ENCODE measurements at places on chromosomes 13 and 19.

DNA sequence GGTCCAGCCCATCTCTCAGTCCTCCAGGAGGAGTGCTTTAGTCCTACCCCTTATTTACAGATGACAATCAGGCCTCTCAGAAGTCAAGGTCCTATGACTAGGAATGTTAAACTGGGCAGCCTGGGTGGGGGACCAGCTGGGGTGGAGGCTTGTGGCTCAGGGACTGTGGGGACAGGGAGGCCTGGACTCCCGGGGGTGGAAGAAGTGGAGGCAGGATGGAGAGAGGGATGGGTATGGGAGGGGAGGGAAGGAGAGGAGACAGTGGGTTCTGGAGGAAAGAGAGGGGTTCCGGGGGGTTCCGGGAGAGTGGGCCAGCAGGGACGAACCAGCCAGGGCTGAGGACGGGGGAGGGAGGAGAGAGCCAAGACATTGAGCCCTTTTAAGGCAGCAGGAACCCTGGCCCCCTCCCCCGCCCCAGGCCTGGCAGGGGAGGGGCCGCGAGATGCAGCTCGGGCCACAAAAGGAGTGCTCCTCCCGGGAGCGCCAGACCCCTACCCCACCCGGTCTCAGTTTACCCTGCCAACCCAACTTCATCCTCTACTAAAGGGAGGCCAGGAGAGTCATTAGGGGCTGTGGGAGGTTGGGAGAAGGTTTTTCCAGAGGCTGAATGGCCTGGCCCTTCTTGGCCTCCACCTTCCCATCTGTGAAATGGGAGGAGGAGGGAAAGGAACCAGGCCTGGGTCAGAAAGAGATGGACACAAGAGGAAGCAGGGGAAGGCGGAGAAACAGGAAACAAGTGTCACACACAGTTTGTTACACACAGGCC is 1.7 kb downstream of the DMPK start:
- DNase-seq, result no peak

GRCh38 chr19:50708179-50708879 is 11.3 kb downstream of the SHANK1 start:
- DNase-seq, result no peak

GRCh38 chr19:51480590-51480989 is 2.3 kb downstream of the CEACAM18 start:
- DNase-seq, result no peak

DNA sequence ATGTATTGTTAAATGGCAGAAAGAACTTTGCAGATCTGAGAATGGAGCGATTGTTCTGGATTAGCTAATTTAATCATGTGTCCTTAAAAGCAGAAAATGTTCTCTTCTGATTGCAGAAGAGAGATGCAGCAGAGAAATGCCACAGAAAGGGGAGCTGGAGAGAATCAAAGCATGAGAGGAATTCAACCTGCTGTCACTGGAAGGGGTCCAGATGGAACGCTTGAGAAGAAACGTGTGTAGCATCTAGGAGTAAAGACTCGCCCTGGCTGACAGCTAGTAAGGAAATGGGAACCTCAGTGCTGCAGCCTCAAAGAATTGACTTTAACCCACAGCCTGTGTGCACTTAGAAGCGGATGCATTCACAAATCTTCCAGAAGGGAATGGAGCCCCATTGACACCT is 502.8 kb downstream of the KLF12 start:
- no peak for DNase-seq

DNA sequence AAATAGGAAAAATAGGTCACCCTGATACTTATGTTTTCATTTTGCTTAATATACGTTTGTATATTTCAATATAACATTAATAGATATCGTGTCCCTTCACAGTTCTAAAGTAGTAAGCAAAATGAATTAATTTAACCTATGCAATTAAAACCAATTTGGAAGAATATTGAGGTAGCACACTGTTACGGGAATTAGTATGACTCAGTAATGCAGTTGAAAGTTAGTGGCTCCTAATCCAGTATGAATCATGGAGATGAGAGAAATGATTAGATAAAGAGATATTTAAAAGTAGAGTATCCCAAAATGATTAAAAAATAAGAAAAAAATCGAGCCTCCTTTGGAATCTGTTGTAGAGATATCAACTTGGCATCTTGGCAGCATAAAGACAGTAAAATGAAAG is 177.0 kb upstream of the SLITRK6 start:
- no peak for DNase-seq

DNA sequence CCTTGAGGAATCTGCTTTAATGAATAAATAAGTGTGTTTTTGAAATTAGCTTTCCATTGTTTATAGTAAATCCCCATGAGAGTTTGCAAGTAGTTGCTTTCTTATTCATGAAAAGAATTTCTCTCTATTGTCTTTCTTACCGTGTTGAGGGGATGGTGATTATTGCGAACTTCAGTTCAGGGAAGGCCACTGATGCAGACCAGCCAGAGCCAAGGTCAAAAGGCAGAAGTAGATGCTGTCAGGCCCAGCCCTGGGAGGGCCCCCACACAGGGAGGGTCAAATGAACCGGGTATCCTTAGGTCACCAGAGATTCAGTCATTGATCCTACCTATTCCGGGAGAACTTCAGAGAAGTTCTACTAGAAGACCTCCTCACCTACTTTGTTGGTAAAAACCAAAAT is 185.9 kb downstream of the NUFIP1 start:
- no peak for DNase-seq

GRCh38 chr13:105047676-105048295 is 1487.7 kb downstream of the EFNB2 start:
- DNase-seq, result no peak

DNA sequence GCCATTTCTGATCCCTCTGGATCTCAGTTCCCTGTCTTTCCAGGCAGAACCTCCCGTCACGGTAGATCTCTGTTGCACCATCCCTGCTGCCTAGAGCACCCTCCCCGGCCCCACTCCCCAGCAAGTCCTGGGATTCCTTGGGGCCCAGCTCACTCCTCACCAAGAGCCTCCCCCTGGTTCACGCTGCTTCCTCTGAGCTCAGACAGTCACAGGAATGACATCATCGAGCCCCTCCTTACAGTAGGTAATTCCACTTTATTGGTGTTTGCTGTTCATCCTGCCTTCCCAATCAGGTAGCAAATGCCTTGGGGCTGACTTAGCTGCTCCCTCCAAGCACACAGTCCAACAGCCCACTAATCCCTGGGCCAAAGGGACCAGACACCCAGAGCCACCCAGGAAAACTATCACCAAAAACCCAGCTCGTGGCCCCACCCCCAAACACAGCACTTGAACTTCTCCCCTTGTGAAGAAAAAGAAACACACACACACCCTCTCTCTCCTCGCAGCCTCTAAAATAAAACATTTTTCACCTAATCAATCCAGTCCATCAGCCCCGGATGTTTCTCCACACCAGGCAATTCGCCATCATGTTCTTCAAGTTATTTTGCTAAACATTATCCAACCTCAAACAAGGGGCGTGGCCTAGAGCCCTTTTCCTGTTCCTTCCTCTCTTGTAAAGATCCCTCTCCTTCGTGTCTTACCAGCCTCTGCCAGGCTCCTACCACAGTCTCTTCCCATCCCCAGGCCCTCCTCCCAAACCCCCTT is 2.5 kb downstream of the NAPA start:
- DNase-seq, result peak; percentile 5

DNA sequence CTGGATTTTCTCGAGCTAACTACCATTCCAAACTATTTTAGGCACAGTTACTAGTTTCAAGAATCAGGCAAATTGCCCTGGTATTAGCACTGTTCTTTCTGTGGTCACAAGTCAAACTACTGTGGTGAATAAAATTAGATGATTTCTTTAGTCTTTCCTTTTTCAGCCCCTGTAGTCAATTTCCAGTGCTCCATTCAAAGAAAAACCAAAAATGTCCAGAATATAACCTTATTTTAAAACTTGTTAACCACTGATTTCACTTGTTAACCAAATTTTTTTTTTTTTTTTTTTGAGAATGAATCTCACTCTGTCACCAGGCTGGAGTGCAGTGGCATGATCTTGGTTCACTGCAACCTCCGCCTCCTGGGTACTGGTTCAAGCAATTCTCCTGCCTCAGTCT is 50.6 kb upstream of the USPL1 start:
- no peak for DNase-seq

GRCh38 chr13:87999240-87999700 is 328.1 kb downstream of the SLITRK5 start:
- DNase-seq, result peak; percentile 68

DNA sequence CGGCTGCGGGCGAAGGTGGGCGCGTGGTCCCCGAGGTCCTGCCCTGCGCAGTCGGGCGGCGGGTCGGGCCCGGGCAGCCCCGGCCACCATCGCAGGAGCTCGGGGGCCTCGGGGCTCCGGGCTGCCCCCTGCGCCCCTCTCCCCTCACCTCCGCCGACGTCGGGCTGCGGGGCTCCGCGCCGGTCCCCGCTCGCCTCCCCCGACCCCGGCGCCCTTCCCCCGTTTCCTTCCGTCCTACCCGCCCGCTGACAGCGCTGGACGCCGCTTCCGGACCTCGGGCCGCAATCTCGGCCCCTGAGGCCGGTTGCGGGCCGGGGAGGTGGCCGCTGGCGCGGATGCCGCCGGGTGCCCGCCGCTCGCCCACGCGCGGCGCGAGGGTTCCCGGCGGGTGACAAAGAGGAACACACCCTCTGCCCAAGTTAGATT is 720 bp downstream of the FARP1 start:
- DNase-seq, result no peak

GRCh38 chr19:21092109-21092508 is 10.1 kb downstream of the ZNF714 start:
- DNase-seq, result no peak

DNA sequence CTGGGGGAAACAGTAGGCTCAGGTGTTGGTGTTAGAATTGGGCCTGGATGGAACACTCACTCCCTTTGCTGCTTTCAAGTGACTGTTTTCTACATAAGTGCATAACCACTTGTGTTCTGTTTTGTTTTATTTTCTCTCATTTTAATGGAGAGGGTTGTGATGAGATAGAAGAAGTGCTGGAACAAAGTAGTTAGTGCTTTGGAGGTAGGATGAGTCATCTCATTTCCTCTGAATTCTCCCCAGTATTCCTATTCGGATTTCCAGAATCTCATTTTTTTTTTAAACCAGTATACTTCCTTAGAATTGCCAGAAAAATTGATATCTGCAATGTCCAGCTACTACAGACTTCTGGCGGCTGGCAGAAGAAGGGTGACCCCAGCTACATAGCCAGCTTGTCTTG is 575.9 kb downstream of the MYO16 start:
- no peak for DNase-seq

DNA sequence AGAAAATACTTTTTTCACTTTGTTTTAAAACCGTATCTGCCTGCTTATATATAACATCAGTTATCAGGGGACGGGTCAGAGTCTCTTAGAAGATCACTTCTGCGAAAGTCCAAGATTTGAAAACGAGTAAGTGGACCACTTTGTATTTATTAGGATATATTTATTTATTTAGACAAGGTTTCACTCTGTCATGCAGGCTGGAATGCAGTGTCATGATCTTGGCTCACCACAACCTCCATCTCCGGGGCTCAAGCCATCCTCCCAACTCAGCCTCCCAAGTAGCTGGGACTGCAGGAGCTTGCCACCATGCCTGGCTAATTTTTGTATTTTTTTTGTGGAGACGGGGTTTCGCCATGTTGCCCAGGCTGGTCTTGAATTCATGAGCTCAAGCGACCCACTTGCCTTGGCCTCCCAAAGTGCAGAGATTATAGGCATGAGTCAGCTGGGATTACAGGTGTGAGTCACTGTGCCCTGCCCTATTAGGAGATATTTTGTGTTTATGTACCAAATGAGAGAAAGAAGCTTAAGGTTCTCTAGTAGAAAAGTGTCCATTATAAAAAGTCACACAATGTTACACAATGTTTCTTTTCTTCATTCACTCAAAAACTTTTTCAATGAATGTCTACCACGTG is 39.5 kb downstream of the RASL11A start:
- peak; percentile 2 for DNase-seq

- no peak for DNase-seq
Measured at GRCh38 chr13:31881495-31881882, 142.2 kb downstream of the RXFP2 start.

DNA sequence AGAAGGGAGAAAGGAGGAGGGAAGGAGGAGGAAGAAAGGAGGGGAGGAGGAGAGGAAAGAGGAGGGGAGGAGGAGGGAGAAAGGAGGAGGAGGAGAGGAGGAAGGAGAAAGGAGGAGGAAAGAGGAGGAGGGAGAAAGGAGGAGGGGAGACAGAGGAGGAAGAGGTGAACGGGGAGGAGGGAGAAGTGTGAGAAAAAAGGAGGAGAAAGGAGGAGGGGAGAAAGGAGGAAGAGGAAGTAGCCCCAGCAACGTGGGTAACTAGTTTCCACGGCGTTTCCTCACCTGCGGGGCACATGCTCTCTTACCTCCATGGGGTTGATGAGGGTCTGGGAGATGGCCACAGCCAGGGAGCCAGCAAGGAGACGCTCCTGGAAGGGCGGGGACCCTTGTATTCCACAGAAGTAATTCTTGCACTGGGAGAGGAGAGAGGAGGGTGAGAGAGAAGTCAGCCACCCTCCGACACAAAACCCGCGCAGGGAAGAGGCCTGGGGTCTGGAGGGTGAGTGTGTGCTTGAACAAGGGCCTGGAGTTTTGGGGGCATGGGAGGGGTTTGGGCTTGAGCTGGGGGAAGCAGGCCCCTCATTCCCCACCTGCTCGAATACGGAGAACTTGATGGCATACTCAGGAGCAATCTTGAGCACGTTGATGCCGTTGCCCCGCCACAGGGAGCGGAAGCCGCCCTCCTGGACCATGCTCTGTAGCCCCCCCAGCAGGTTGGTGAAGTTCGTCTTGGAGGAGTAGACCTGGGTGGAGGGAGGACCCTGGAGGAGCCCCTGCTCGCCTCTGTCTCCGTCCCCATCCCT is 3.9 kb downstream of the SLC25A41 start:
- no peak for DNase-seq

DNA sequence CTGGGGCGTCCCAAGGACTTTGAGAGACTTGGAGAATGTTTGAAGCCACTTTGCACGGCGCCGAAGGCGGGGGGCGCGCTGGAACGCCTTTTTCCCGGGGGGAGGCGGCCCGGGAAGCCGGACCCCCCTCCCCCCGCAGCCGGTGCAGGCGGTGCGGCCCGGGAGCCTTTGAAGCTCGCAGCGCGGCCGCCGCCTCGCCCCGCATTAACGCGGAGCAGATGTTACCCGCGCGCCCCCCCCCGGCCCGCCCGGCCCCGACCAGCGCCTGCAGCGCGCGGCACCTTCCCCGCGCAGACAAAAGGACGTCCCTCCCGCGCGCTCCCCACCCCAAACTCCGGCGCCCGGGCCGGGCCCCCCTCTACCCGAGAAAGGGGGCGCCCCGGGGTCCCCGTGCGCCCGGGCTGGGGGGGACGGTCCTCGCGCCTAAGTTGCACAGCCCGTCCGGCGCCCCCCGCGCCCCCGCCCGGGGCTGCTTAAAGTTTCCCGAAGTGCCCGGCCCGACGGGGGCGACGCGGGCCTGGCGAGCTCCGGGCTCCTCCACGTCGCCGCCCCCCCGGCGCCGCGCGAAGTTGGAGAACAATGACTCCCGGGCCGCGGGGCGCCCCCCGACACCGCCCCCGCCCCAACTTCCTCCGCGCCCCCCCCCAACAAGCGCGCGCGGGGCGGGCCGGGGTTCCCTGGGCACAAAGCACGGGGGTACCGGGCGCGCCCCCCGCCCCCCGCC is 685 bp downstream of the TCF3 start:
- DNase-seq, result no peak

- no peak for DNase-seq
Measured at GRCh38 chr19:35347171-35347929, at the start of gene FFAR1. Gene FFAR1 (plus strand): TSS chr19:35347902. CDS start chr19:35351552, 3,650 bp downstream.

- no peak for DNase-seq
Measured at GRCh38 chr13:40056898-40057619, 401.6 kb downstream of the COG6 start.

- DNase-seq, result no peak
Measured at GRCh38 chr13:49690133-49690994, 922 bp downstream of the EBPL start.
